ENCODE measurements at places on chromosomes 3 and 15. TPM values are rescaled to one million over a fixed set of nuclear protein-coding genes. Genes with fewer than 3 reads are reported as not detected.

DNA sequence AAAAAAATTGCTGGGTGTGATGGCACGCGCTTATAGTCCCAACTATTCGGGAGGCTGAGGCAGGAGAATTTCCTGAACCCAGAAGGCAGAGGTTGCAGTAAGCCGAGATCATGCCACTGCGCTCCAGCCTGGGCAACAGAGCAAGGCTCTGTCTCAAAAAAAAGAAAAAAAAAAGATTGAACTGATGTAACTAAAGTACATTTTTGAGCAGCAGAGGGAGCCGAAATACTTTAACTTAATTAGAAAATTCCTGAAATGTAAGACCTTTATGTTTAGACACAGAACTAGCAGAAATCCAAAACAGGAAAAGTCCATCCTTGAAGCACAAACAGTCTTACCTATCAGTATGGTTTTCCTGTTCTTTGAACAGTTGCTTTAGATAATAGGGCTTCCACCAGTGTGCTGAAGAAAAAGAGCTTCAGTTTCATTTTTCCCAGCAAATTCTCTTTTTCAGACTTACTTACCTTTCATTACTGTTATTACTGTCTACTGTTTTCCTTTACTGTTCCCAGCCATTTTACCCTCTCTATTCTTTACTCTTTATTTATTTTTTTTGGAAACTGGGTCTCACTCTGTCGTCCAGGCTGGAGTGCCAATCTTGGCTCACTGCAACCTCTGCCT, 33.4 kb upstream of the ZNF609 start:
- no peaks in the 10 kb centered on the region for H3K27me3 ChIP-seq
- peak overlapping the region; percentile 26 for H3K4me3 ChIP-seq
- peaks cover 37% of the 10 kb centered on the region for H3K4me1 ChIP-seq

DNA sequence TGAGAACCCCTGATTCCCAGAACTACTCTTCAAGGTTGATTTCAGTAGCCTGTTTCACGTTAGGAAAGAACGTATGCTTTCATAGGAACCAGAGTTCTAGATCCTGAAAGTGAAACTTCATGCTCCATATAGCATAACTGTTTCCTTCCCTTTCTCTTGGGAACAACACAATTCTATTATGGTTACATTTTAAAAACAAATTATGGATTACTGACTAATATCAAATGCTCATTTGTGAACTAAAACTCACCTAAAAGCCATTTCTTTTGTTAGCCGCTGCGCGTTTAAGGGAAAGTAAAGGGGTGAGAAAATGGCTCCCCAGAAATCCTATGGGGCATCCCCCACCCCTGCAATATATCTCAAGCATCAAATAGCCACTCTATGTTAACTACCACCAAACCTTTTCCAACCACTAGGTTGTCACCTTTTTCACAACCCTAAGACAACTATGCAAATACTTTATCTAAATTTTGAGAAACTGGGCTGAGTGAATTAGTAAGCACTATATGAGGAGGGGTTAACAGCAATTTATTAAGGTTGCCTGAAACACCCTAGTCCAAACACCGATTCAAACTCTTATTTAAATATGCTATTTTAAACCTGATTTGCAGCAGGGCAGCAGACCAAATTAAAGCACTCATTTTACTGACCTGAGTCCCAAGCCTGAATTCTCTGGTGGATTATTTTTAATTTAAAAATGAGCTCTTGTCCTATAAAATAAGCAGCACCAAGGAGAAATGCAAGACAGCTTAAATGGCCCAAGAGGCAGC, 2.4 kb downstream of the SIAH2 start:
- peak overlapping the region; percentile 98 for H3K27ac ChIP-seq
- peaks cover 56% of the 10 kb centered on the region for H3K4me1 ChIP-seq

DNA sequence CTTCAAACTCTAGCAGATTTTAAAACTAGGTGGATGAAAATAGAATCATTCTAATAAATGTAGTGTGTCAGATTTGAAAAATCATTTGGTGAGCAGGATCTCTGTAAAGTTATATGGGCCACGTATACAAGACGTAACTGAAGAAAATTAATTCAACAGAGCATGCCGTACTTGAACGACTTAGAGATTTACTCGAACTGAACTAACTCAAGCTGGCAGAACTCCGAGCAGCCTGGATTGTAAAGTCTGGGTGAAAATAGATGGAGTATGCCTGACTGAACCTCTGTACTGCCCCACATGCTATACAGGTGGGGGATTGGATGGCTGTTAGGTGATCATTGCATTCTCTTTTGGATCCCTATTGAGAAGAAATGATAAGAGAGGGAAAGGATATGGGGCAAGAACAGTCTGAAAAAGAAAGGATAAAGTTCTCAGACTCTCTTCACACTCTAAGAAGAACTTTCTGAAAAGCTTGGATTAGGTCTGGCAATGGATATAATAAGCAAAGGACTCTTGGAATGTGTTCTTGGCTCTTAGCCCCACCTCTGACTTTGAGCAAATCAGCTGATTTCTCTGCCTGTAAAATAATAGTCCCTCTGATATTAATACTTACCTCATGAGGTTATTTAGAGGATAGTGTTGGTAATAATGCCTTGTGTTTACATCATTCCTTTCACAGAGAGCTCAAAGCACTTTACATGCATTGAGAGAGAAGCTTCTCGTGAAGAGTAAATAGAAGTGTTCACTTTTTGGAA, 147.5 kb downstream of the FILIP1L start:
- peaks cover 6% of the 10 kb centered on the region for H3K36me3 ChIP-seq
- H3K4me3 ChIP-seq, result no peak overlapping the region
- H3K27ac ChIP-seq, result no peak overlapping the region
- no peaks in the 10 kb centered on the region for H3K27me3 ChIP-seq

- DNase-seq, result no peak
- H3K4me1 ChIP-seq, result peaks cover 12% of the 10 kb centered on the region
- no peak overlapping the region for H3K27ac ChIP-seq
- no peak overlapping the region for H3K4me3 ChIP-seq
- H3K36me3 ChIP-seq, result no peaks in the 10 kb centered on the region
Observed at GRCh38 chr3:129621626-129622225, 15.2 kb upstream of the PLXND1 start.

Gene KLHL6
- 44.9 TPM for total RNA-seq

Gene PATL2
- 13.5 TPM for total RNA-seq

Gene SHQ1
- total RNA-seq, result 47.2 TPM

Measured in activated CD4-positive, alpha-beta T cell treated with anti-CD3 and anti-CD28 coated beads, Interleukin-2, amount 10 ng/mL, durations not matched to agents 24 days and 14 days (primary cell).